Retinal pigment epithelial cell (primary cell): ENCODE measurements at places on chromosomes 5 and 9.

- DNase-seq, result peak; percentile 33
Measured at GRCh38 chr9:36728651-36729520, 156.2 kb downstream of the MELK start.

GRCh38 chr5:6342689-6343315 lies 35.5 kb downstream of the MED10 start:
- no peak for DNase-seq

DNA sequence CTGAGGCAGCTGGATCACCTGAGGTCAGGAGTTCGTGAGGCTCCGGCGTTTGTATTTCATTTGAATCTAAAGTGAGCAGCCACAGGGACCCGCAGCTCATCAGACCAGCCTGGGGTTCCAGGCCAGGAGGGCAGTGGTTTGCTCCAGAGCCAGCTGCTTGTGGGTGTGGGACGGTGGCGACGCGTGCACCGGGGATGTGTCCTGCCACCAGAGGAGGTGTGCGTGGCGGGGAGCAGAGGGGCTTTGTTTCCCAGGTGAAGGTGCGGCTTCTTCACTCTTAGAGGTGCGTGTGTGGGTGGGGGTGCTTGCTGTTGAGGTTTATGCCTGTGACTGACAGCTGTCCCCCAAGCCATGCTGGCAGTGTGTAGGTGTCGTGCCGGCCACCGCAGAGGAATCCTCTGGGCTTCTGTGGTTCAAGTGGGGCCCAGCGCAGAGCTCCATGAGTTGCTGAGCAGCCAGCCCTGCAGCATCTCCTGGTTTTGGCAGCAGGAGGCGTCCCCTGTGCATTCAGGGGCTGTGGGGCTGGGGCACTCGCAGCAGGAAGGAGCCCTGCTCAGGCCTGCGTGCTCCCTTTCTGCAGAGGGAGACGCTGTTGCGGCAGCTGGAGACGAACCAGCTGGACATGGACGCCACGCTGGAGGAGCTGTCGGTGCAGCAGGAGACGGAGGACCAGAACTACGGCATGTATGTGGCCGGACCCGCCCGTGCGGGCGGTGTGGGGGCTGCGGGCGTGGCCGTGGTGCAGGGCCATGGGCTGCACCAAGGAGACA lies 6.9 kb upstream of the AJM1 start:
- DNase-seq, result no peak

- DNase-seq, result no peak
Measured at GRCh38 chr5:170638454-170639220, 134.8 kb downstream of the KCNIP1 start.

GRCh38 chr5:143143973-143144372 lies 259.5 kb downstream of the NR3C1 start:
- no peak for DNase-seq

DNA sequence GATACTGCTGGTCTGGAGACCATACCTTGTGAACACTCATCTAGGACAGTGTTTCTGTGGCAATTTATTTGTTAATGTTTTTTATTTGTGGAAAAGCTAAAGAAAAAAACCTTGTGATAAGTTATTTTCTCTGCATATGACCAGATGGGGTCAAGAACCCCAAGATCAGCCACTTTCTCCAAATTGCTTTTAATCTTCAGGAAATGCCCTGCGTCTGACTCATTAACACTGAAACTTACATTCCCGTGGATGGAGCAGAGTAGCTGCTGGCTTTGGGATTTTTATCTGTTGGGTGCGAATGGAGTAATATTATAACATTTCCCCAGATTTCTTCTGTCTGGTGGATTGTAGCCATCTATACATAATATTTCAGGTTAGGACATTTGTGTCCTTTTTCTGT lies 444.5 kb downstream of the SH3GL2 start:
- no peak for DNase-seq

DNA sequence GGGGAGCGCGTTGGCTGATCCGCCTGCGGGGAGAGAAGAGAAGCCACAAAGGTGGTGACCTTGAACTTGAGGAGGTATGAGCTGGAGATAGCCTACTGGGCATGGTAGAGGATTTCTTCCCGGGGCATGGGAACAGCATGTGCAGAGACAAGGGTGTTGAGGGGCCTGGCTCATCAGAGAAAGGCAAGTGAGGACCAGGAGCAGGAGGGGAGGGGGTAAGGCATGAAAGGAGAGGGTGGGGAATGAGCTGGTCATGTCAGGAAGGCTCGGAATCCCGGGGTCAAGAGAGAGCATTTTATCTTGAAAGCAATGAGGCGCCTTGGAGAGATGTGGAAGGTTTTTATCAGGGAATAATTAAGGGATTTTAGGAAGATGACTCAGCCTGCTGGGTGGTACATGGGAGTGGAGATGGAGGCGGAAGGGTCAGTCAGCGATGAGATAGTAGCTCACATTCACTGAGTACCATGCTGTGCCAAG lies 121.1 kb downstream of the LHX2 start:
- no peak for DNase-seq

GRCh38 chr9:19840953-19841352 lies 52.1 kb upstream of the SLC24A2 start:
- DNase-seq, result no peak

DNA sequence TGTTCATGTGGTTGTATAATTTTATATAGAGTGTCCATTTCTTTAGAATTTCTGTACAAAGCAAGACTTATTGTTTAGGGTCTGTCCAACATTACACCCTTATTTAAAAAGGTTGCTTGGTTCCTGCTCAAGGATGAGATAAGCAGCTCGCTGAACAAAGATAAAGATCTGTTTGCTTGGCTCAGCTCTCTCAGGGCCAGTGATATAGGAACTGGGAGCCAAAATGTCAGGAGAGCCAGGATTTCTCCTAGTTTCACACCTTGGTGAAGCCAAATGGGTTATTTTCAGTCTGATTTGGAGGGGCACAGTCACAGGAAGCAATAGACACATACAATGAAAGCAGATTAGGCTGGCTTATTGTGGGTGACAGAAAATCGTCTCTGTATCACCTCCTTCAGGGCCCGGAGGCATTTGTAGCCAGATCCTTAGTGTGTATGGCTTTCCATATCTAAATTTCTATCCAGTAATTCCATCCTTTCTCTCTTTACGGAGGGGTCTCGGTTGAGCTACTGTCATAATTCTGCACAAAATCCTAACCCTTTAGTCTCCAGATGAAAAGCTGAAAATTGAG lies 396.4 kb downstream of the TMEM232 start:
- DNase-seq, result no peak

DNA sequence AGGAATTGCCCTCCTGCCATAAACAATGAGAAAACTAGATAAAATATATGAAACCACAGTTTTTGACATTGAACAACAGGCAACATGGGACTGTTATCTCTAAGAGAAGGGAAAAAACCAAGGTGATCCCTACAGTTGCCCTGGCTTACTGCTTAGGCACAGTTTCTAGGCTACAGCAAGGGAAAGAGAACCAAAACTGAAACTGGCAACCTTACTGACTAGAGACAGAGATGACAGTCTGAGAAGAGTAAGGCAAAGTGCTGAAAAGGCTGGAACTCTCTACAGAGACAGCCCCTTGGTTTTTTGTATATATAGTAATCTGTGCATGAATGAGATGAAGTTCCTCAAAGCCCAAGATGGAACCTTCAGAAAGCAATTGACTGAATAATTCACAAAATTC lies 36.2 kb upstream of the REEP2 start:
- DNase-seq, result no peak

DNA sequence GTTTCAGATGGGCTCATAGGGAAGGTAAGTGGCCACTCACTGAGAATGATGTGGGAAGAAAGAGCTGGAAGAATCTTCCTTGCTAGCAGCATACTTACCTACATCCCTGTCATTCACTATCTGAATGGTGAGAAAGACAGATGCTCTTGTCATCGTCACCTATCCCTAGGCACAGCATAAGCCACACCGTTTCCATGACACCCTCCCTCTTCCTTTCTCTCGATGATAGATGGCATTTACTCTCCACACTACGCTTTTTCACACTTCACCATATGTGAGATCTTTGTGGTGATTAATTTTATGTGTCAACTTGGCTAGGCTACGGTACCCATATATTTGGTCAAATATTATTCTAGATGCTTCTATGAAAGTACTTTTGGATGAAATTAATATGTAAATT lies 44.4 kb upstream of the FER start:
- DNase-seq, result no peak

DNA sequence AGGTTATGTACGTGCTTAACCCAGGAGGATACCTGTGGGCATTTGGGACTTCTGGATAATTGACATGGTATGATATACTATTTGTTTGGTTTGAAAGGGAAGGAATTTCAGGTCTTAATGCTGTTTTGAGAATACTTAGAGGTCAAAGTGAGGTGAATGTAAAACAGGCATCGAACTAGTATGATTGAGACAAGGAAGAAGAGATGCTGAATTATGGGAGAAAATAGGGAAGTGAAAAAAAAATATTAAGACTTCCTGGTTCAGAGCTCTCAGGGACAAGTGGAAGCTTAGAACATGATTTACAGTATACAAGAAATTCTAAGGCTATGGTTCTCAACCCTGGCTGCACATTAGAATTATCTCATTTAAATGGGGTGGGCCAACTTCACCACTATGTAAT lies 115.3 kb downstream of the CD180 start:
- DNase-seq, result no peak

GRCh38 chr9:87447547-87448432 lies 49.9 kb upstream of the DAPK1 start:
- no peak for DNase-seq

GRCh38 chr9:27353474-27354229 lies 56.7 kb upstream of the EQTN start:
- no peak for DNase-seq

GRCh38 chr5:111645303-111645838 lies 111.6 kb downstream of the NREP start:
- no peak for DNase-seq

DNA sequence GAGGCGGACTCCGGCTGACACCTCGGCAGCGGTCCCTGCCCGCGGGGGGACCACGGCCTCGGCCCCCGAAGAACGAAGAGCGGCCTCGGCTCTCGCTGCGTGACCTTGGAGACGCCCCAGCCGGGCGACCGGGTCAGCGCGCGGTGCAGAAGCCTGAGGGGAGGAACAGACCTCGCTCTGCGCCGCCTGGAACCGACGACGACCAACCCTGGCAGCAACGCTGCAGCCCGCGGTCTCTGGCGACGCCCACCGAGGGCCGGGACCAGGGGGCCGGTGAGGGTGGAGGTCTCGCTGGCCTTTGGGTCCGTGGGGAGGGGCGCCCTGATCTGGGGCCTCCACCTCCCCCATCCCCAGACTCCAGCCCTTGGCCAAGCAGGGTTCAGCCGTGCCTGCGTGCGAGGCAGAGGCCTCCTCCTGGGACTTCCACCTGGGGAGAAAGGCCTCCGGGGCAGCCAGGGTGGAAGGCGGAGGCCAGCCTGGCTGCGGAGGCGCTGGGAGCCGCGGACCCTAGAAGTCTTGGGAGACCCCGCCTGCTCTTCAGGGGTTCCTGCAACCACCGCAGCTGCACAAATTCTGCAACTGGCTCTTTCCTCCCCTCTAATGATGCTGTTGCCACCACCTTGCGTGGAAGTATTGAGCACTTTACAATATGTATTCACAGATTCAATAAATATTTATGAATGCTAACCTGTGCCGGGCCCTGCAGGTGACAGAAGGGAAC lies 44.3 kb upstream of the SLC12A7 start:
- no peak for DNase-seq

DNA sequence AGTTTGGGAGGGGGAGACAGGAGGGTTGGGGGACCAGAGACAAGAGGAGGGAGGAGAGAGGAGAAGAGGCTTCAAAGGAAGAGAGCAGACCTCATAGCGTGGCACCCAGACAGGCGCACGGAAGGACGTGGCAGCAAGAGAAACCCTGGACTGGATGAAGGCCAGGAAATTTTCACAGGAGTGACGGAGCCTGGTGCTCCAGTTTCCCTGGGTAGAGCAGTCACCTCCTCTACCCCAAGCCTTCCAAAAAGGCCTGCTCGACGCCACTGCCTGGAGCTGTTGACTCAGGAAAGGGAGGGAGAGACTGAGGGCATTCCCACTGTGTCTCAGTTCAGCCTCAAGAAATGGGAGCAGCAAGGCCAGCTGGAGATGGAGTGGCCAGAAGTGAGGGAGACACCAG lies 19.3 kb downstream of the AK8 start:
- DNase-seq, result no peak

GRCh38 chr9:99054581-99054980 lies 50.3 kb upstream of the TGFBR1 start:
- no peak for DNase-seq

GRCh38 chr5:174338185-174339010 lies 292.9 kb downstream of the NSG2 start:
- no peak for DNase-seq

GRCh38 chr5:133247151-133247709 lies 195.4 kb downstream of the HSPA4 start:
- DNase-seq, result no peak

GRCh38 chr5:176837707-176838115 lies 27.4 kb downstream of the UNC5A start:
- DNase-seq, result peak; percentile 54

- DNase-seq, result no peak
Measured at GRCh38 chr5:74761241-74761640, 5.7 kb downstream of the GFM2 start.

DNA sequence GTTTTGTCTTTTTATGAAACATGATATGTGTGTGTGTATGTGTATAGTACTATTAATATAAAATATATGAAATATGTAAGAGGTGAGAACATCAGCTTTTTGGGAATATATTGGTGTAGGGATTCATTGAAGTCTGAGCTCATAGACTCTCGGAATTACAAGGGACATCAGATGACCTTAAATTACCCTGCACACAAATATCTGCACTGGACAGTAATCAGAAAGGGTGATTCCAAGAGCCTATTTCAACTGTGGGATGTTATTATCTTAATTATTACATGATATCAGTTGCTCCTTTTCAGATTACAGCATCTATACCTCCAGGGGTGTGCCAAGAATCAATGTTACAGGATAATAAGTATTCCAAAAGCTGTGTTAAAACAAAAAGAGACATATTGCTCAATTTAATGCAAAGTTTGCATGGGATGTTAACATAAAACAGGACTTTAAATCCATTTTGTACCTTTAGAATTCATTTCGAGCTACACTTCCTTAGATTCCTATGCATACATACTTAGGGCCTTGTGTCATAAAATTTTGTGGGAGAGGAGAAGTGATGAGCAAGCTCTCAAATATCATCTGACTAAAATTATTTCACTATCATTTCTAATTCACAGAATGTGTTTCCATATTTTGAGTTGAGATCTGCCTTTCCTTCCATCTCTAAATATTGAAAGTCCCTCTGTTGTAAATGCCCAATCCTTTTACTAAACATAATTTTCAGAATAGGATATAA lies 365.2 kb downstream of the BRINP1 start:
- no peak for DNase-seq

DNA sequence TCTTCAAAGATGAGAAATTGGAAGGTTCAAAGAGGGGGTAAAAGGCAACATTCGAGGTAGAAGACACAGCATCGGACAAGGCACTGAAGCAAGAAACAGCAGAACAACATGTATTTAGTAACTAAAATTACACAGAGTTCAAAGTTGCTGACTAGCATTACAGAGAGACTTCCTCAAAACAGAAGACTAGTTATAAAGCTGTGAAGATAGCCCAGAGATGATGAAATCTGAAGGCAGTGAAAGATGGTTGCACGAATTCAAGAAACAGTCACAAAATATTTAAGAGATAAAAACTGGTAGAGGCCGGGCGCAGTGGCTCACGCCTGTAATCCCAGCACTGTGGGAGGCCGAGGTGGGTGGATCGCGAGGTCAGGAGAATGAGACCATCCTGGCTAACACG lies 16.3 kb downstream of the MAPKAP1 start:
- DNase-seq, result no peak

- no peak for DNase-seq
Measured at GRCh38 chr5:34895641-34896419, 19.5 kb downstream of the RAD1 start.

GRCh38 chr5:171639966-171640365 lies 145.7 kb upstream of the SMIM23 start:
- peak; percentile 60 for DNase-seq
